ENCODE measurements at places on chromosomes 16 and 17.

GRCh38 chr17:51107778-51108177, 12.9 kb downstream of the SPAG9 start:
- DNase-seq: no peak

DNA sequence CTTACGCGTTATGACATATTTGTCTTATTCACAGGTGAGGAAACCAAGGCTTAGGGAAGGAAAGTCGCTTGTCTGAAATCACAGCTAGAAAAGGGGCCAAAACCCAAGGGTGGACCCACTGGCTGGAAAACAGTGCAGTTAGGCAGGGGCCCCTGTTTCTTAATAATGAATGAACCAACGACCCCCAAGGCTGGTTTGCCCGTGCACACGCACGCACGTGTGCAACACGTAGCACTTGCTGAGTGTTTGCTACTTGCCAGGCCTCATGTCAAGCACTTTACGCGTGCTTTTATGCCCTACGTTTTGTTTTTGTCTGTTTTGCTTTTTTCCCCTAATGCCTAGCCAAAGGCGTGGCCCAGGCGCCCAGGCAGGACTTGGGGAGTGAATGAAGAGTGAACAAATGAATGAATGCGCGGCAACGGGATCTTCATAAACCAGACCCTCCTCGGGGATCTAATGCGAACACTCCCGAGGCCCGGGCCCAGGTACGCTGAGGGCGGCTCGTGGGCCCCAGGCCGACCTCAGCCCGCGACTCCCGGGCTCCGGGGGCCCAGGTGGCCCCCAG, 571 bp upstream of the USP10 start:
- DNase-seq: no peak

GRCh38 chr17:48761114-48761513, 32.6 kb upstream of the HOXB13 start:
- DNase-seq: no peak

DNA sequence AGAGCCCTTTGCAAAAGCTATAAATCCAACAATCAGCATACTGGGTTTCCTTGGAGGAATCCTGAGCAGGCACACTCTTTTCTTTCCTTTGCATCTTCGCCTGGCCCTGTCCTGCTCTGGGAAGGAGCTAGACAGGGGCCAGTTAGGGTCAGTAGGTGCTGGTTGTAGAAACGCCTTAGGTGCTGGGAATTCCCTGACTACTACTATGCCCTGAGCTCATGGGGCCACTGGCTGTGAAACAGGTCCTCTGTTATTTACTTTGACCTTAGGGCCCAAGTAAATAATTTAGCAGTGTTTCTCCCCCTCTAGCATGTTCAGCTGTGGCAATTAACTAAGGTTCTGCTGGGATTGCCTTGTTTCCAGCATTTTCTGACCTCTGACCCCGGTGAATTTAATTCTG, 15.8 kb upstream of the WSCD1 start:
- DNase-seq: no peak

- no peak for DNase-seq
Observed at GRCh38 chr17:28326114-28326513, 7.1 kb downstream of the TMEM97 start.

DNA sequence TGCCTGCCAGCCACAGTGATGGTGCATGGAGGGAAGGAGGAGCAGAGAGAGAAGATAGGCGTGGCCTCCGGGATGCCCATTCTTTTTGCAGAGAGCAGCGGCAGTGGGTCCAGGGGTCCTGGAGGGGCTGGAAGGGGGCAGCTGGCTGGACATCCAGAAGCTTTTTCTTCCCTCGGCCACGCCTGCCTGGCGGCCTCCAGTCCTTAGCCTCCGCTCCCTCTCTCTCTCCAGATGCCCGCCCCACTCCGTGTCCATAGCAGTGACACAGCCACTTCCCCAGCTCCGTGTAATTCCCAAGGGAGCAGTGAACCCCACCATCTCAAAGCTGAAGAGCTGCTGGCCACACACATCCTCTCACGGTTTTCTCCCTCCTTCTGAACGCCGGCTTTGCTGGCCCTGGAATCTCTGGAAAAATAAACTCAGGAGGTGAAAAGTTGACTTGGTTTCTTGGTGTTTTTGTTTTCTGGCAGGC, 26.3 kb upstream of the CDC42EP4 start:
- peak; percentile 70 for DNase-seq

- DNase-seq: no peak
Observed at GRCh38 chr16:78348068-78348467, 248.6 kb downstream of the WWOX start.

DNA sequence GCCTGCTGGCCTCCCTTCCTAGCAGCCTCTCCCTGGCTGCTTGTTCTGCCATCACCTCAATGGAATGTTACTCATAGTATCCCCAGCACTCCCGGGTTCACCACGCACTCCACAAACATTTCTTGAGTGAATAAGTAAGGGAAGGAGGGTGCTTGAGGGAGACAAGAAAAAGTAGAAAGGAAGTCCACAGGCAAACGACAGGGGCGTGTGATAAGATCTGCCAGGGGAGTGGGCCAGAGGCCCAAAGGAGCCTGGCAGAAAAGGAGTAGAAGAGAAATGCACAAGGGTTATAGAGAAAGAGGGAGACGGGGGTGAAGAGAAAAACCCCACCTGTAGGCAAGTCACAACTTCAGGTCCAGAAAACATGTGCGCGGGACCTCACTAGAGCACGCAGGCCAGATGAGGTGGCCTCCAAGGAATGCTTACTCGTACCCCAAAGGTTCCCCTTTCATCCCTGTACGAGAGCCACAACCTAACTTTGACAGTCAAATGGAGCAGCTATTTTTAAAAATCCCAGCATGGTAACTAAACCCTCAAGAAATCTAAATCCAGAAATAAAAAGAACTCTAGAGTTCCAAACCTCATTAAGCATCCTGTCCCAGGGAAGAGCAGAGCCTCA, 6.6 kb downstream of the ZDHHC7 start:
- peak; percentile 92 for DNase-seq

- no peak for DNase-seq
Observed at GRCh38 chr17:80998748-80999535, 7.3 kb downstream of the CHMP6 start.

- peak; percentile 13 for DNase-seq
Observed at GRCh38 chr17:77281122-77281903, 140.5 kb downstream of the SEC14L1 start.

DNA sequence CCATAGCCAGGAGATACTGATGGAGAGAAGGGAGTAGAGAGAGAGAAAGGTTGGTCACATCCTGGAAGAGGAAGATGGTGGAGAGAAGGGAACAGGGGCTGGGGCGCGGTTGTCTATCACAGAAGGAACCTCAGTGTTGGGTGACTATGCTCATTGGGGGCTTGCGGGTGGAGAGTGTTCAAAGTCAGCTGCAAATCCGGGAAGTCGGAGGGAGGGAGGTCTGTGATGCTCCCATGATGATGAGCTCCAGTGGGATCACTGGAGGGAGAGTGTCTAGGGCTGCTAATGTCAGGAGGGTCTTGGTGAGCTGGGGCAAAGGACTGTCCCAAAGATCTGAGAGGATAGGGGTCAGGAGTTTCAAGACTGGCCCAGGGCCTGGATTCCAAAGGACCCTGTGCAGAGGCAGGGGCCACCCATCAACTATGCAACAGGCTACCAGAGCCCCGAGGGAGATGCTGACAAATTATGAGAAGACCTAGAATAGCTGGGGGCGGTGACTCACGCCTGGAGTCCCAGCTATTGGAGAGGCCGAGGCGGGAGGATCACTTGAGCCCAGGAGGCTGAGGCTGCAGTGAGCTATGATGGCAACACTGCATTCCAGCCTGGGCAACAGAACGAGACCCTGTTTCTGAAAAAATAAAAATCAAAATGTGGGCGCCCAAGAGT, 2.6 kb downstream of the SPDYE4 start:
- DNase-seq: no peak

- DNase-seq: no peak
Observed at GRCh38 chr17:39239640-39240314, 14.0 kb upstream of the STAC2 start.

DNA sequence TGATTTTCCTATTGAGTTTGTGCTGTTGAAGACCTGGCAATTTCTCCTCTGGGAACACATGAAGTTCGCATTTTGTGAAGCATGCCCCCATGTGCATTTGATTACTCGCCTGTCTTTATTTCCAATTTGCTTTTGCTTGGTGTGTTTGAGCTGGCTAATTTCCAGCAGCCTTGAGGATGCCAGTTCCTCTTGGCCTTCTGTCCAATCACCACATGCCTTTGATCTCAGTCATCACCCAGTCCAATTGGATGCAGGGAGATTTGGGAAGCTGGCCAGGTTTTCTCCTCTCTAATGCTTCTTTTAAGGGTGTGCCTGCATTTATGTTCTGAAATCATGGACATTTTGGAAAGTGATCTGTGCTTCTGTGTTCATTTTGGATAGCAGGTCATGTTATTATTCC, 3.8 kb upstream of the TMEM100 start:
- DNase-seq: peak; percentile 98

DNA sequence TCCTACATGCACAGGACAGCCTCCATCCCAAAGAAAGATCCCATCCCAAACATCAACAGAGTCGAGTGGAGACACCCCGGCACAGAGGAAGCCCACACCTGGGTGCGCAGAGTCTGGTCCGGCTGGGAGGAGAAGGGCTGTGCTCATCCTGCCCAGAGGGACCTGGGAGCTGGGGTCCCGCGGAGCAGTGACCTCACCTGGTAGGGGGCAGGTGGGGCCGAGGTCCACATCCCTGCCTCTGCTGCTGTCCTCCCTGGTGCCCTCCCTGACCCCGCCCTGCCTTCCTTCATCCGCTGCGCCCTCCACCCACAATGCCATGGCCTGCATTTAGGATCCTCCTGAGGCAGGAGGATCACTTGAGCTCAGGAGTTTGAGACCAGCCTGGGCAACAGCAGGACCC, 2.9 kb downstream of the C16orf90 start:
- DNase-seq: no peak

- DNase-seq: no peak
Observed at GRCh38 chr17:73137376-73137775, 27.4 kb upstream of the SSTR2 start.

GRCh38 chr17:73342541-73343167, 30.9 kb upstream of the CDC42EP4 start:
- peak; percentile 65 for DNase-seq
